ENCODE measurements at places on chromosomes 5 and 9.

- no peak for DNase-seq
Observed at GRCh38 chr9:7333719-7334118, 465.9 kb downstream of the DMAC1 start.

DNA sequence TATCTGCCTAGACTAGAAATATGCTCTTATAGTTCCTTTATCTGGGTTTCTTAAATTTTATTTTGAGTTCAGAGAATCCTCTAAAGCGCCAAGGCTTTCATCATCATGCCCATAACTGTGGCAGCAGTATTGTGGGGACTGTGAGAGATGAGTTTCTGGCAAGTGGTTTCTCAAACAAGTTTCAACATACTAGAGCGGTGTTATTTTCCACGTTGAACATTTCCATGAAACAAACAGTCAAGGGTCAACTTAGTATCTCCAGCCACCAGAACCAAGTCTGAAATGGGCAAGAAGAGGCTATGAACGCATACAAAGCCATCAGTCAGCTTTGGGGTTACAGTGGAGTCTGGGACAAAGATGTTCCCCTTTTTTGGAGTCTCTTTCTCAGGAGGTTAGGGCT lies 40.3 kb downstream of the SERINC5 start:
- no peak for DNase-seq

DNA sequence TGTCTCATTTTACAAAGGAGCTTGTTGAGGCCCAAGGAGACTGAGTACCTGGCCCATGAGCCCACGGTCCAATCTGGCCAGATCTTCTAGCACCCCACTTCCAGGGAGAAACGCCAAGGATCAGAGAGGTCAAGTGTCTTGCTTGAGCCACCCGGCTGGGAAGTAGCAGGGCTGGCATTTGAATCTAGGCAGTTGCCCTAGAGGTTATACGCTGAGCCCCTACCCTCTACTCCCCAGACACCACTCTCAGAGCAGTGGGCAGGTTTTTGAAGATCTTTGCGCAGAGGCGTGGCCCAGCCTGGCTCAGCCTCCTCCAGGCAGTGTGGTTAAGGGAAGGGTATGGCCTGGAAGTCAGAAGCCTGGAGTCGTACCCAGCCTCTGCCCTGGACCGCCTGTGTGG lies 5.8 kb upstream of the NUP214 start:
- DNase-seq = no peak

- DNase-seq = no peak
Observed at GRCh38 chr5:10987925-10988504, 227.0 kb upstream of the DAP start.

DNA sequence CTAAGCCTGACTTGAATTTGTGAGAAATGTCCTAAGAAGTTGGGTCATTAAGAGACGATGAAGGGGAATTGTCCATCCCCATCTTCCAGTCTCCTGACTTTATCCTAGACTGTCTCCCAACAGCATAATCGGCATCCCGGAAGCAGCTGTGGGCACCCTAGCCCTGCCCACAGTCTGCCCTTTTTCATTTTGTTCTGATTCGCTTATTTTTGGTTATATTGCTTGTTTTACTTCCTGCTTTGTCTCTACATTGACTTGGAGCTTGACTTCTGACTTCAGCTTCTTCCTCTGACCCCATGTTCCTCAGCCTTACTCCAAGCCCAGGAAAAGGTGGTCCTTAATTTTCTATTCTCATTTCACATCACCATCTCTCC lies 41.8 kb downstream of the UGCG start:
- DNase-seq = no peak

DNA sequence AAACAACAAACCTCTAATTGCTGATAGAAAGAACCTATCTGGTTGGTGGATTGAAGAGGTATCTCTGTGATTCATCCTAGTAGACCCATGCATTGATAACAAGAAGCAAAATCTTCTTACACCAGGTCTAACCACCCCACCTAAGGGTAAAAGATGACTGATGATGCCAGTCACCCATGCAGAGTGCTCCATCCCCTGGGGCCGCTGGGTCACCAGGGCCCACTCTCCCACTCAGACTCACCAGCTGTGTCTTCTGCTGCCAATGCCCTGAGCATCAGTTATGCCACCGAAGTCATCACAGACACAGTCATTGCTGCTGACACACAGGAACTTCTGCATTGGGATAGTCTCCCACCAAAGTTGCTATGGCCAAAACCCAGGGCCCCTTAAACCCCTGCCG lies 44.7 kb upstream of the ERCC6L2 start:
- no peak for DNase-seq

DNA sequence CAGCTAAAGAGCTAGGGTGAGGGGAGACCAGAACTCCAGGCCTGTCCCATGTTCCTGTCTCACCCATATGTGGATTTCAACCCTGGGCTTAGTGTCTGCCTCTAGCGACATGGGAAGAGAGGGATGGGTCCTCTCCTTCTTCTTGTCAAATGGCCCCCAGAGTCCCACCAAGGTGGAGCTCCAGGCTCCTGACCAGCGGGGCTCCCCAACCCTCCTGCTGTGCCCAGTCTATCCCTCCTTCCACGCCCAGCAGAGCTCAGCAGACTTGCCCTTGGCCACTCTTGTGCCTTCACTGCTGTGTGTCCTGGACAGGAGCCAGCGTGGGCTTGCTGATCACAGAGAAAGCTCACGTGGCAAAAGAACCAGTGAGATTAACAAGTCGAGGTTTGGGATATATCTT lies 123.0 kb upstream of the GABRP start:
- DNase-seq = no peak

DNA sequence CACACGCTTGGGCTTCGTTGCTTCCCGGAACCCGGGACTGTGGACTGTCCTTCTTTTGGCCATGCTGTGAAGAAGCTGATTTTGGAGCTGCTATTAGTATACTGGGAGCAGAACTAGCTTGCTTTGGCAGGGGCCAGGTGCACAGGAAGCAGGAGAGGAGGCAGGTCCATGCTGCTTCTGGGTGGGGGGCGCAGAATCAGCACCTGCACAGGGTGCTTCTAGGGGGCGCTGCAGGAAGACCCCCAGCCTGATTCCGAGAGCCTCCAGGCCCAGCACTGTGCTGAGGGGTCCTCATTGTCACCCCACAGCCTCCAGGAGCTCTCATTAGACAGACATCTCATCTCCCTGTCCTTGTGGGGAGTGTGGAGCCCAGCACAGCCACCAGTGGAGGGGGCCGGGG lies 252.6 kb upstream of the IRX4 start:
- no peak for DNase-seq

DNA sequence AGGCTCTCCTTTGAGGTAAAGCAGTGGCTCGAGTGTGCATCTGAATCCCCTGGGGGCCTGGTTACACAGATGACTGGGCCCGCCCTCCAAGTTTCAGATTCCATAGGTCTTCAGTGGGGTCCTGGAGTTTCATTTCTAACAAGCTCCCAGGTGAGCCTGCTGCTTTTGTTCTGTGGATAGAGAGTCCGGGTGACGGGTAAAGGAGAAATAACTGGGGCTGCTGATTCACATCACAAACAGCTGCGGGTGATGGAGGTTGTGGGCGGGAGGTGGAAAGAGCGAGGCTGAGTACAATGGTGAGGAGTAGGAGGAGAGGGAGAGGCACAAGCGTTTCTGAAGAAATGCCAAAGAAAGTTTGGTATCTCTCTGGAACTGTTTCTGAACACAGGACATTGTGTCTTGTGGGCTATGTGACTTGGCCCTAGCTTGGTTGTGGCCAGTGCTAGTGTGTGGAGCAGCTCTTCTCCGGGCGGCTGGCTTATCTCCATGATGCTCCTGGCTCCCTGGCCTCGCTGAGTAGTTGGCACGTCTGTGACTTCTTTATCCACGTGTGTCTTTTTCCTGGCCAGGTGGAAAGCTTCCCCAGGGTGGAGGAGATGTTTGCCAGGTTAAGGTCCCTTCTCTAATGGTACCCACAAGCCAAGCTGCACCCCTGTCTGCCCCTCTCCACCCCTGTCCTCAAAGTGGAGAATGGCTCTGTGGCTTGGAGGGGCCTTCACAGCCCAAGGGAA lies 61.7 kb downstream of the HSPA4 start:
- DNase-seq = no peak

- DNase-seq = no peak
Observed at GRCh38 chr5:148972974-148973374, 89.9 kb downstream of the SH3TC2 start.

- no peak for DNase-seq
Observed at GRCh38 chr9:79687131-79687447, 115.3 kb downstream of the TLE4 start.

DNA sequence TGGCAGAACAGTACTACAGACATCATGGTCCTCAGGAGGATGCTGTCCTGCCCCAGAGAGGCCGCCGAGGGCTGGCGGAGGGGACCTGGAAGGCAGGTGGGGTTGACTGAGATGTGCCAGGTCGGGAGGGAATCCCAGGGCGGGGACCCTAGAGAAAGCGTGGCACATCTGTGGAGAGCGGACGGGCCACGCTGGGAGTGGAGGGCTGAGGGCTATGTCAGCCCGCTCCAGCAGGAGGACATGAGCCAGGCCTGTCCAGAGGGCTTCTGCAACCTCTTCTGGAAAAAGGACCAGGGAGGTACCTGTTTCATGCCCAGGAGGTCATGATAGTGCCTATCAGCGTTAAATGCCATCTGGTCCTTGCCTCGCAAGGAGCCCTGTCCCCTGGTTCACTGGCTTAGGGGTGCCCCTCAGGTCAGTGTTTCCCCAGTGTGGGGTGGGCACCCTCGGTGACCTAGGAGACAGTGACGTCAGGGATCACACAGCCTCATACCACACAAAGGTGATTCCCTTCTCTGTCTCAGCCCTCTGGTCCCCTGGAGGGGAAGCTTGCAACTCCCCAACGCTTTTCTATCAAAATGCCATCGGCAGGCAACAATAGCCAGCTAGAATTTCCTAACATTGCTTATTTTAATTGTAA lies 103.6 kb upstream of the IER5L start:
- no peak for DNase-seq

DNA sequence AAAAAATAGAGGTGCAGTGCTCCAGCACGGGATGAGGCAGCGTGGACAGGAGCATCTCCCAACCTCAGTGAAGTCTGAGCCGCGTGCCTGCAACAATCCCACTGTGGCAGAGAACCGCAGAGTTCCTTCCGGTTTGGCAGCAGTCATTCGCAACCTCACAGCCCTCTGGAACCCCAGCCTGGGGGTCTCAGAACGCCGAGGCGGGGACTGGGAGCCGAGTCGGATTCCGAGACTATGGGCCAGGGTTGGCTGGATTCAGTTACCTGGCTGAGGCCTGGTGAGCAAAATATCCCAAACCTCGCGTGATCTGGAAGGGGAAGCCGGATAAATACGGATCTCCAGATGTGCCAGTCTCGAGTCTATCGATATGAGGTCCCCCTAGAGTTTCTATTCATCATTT lies 27.0 kb downstream of the CDKN2A start:
- DNase-seq = no peak

DNA sequence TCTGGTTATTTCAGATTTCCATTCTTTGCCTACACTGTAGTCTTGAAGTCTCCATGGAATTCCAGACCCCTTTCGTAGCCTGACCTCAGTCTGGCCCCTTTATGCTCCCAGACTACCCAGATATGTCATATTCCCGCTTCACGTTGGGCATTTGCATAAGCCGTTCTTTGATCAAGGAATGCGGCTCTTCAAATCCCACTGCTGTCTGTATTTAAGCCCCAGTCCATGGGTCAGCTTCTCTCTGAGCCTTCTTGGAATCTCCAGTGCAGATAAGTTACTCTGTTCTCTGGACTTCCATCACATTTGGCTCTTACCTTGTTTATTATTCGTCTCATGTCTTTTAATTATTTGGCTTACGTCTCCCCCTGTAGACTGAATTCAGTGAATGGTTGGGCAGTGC lies 97.4 kb downstream of the PARP8 start:
- no peak for DNase-seq

- DNase-seq = no peak
Observed at GRCh38 chr9:107518037-107518807, 28.7 kb upstream of the KLF4 start.

DNA sequence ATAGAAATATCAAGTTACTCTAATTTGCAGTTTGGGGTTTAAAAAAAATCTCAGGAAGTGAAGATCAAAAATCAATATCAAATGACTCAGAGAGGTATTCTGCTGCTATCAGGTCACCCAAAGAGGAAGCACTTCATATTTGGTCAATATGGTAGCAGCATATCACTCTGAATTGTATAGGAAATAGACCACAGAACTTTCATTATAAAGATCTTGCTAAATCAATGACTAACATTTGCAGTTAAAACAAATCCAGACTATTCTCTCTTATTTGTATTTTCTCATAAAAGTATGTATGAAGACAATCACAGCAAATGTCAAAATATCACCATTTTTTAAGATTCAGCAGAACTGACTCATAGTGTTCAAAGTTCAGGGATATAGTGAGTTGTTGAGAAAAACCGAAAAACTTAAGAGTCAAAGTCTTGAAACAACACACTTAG lies 105.8 kb upstream of the PCSK1 start:
- DNase-seq = no peak

DNA sequence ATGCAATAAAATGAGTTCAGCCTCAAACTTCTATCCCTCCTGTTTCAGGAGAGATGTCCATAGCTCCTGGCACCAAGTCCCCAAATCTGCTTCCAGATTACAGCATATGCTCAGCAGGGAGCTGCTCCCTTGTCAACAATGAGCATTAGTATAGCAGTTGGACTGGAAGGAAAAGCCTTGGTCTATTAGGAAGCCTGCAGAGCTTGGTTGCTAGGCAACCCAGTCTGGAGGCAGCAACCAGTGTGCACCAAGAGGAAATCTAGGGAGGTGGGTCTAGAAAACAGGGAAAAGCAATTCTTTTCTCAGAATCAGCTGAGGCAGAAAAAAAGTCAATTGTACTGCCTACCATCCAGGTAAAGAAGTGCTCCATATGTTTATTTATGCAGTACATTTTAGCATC lies 229.5 kb upstream of the NMUR2 start:
- no peak for DNase-seq

DNA sequence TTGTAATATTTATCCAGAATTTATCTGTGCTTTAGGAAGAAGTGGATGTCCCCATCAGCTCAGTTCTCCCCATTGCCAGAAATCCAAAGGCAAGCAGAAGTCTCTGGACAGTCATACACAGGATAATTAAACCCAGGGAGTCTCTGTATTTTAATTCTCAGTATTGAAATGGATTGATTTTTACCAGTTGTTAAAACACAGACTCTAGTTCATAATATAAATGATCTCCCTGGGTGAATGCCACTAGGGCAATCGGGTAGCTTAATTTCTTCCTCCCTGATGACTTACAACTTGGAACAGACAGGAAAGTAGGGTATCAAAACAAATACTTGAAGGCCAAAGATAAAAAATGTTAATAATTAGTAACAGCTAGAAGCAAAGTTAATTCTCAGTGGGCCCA lies 66.5 kb upstream of the DAP start:
- DNase-seq = no peak

DNA sequence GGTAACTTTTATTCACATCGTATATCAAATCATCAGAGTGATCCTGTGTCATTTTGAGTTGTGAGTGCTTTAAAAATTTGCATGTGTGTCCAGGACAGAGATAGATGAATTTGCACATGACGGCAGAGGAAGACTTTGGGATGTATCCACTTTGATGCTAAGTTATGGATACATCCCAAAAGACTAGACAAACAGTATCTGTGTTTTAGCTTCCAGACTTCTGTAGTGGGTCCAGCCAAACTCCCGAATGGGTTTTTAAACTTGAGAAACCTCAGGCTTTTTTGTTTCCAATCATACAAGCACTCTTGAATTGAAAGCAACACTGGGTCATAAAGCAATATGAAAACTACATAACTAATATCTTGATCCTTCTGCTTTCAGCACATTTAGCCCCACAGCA lies 213.8 kb downstream of the C9orf152 start:
- no peak for DNase-seq

GRCh38 chr5:88888291-88888690 lies 5.3 kb upstream of the MEF2C start:
- DNase-seq = no peak
